ENCODE measurements at places on chromosomes 13 and 19. TPM values are rescaled to one million over a fixed set of nuclear protein-coding genes. Genes with fewer than 3 reads are reported as not detected.

The RXFP2 gene
- not detected for total RNA-seq

The RAB3D gene
- total RNA-seq: 44.4 TPM

The TNFAIP8L1 gene
- 22.7 TPM for total RNA-seq

The USF2 gene
- 41.4 TPM for total RNA-seq

The CNMD gene
- total RNA-seq: not detected

The SLC1A6 gene
- not detected for total RNA-seq

The TLE2 gene
- 13.7 TPM for total RNA-seq

The EDNRB gene
- 1.7 TPM for total RNA-seq

The ZNF726 gene
- total RNA-seq: 3.6 TPM

The CLDN10 gene
- total RNA-seq: 0.29 TPM

The ZNF284 gene
- 2.9 TPM for total RNA-seq

The SULT2B1 gene
- not detected for total RNA-seq

The IGLON5 gene
- not detected for total RNA-seq

The SPTBN4 gene
- 0.07 TPM for total RNA-seq

The PBX4 gene
- not detected for total RNA-seq

The APOC1 gene
- 1.2 TPM for total RNA-seq

The RFPL4A gene
- not detected for total RNA-seq

The HAUS5 gene
- total RNA-seq: 7.7 TPM

The ATXN8OS gene
- not detected for total RNA-seq

The TRPC4 gene
- total RNA-seq: not detected

The FREM2 gene
- not detected for total RNA-seq

The UCHL3 gene
- total RNA-seq: 83.1 TPM

The GARIN5A gene
- not detected for total RNA-seq

The LYPD3 gene
- total RNA-seq: not detected

The APOC4 gene
- not detected for total RNA-seq

The SIGLEC8 gene
- total RNA-seq: not detected

The CD37 gene
- total RNA-seq: not detected

The CGB8 gene
- total RNA-seq: not detected

The ACP5 gene
- not detected for total RNA-seq

The RFPL4AL1 gene
- 0.13 TPM for total RNA-seq

The CCL25 gene
- total RNA-seq: not detected

The JSRP1 gene
- not detected for total RNA-seq

The FGF21 gene
- total RNA-seq: not detected

The PROZ gene
- not detected for total RNA-seq

The ZNF285 gene
- 3.5 TPM for total RNA-seq

The GPR42 gene
- not detected for total RNA-seq
